ENCODE measurements at places on chromosomes 11 and 22. TPM values are rescaled to one million over a fixed set of nuclear protein-coding genes. Genes with fewer than 3 reads are reported as not detected.

Gene TRPC6
- 10.0 TPM for polyA plus RNA-seq

DNA sequence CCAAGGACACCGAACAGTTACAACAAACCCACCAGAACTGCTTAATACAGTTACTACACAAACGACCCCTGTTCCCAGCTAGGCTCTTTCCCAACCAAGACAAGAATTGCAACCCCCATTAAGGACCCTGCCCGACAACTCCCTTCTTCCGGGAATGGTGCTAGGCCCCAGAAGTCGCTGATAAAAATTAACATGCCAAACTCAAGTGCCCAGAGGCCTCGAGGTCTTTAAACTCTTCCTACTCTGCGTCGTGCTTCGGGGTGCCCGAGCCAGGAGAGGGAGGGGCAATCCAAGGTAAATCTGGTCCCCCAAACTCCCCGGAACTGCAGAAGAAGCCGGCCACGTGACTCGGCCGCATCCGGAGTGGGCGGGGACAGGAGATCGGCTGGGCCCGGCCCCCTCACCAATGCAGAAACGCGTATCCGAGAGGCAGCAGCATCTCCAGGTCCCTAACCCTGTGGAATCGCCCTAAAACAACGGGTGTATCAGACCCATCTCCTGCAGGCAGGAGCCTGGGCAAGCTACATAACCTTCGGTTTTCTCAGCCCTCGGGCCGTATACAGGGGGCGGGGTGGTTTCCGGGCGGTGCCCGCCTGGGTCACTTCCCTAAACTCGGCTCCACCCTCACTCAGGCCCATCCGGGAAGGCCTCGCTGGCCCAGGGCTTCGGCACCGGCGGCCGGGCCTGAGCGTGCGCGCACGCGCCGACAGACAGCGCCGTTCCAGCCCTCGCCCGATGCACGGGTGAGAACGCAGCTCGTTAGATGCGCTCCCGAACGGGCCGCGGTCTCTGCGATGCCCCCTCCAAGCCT, 1.1 kb downstream of the CFL1 start:
- DNase-seq: no peak

GRCh38 chr22:33512908-33513307, 407.4 kb downstream of the LARGE1 start:
- DNase-seq: no peak

DNA sequence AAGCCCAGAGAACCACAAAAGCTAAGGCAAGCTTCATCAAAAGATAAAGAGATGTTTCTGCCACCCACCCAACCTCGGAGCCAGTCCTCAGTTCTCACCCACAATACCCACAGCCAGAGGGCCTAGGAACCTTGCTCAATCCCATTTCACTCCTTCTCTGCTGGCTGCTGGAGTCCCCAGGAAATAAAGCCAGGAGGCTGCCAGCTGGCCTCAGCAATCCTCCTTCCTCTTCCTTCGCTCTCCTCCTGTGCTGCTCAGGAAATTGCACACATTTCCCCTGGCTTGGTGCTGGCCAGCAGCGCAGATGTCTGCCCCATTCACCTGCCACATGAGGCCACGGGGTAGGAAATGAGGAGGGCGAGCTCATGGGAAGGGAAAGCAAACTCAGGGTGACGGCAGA, 91.8 kb upstream of the LDLRAD3 start:
- no peak for DNase-seq

Gene MS4A15
- not detected for polyA plus RNA-seq

DNA sequence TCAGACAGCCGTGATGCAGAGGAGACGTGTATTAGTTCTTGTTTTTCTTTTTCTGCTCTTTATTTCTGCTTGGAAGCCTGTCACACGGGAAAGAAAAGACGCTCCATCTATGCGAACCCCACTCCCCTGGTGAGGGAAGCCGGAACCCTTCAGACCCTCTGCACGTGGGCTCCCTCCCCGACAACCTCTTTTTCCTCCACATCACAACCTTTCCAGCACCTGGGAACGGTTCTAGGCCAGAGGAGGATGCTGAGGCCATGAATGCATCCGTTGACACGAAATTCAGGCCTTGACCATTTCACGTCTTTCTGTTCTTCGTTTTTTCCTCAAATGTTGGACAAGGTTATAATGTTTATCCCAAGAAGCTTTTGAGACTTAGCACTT, 85.3 kb upstream of the WNT7B start:
- DNase-seq: no peak

- DNase-seq: no peak
Observed at GRCh38 chr11:124736736-124737135, 3.0 kb upstream of the NRGN start.

Gene FAM227A
- polyA plus RNA-seq: 4.3 TPM

DNA sequence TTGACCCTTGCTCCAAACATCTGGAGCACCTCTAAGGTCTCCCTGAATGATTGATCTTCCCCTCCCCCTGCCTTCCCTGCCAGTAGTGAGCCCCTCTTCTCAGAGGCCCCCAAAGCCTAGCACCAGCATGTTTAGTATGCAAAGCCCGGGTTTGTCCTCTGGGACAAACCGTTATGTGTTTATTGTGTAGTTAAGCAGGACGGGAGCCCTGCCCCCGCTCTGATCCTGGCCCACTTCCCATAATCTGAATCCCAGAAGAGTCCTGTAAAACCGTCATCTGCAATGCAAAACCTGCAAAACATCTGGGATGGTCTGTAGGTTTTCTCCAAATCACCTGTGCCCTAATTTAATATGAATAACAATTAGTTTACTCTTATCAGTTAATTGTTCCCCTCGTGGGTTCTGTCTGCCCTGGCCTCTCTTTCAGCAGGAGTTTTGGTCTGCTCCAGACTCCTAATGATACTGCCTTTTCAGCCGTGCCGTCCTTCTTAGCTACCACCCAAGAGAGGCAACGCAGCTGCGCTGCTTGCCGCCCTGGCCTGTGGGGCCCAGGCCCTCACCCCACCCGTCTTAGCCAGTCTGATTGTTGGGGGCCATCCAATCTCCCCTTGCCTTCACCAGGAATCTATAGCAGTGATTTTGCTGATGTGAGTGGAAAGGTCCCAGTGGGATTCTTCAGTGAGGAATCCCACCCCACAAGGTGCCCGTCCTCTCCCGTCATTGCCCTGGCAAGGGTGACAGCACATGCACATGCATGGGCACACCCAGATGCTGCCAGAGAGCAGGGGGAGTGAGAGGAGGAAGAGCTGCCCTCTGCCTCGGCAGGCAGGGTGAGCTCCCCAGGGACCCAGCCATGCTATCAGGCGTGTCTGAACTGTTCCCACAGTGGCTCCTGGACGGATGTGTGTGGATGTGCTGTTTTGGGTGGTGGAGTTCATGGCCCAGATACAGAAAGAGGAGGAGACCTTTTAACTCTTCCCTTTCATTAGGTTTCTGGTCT, 3.0 kb upstream of the B3GAT1 start:
- no peak for DNase-seq

DNA sequence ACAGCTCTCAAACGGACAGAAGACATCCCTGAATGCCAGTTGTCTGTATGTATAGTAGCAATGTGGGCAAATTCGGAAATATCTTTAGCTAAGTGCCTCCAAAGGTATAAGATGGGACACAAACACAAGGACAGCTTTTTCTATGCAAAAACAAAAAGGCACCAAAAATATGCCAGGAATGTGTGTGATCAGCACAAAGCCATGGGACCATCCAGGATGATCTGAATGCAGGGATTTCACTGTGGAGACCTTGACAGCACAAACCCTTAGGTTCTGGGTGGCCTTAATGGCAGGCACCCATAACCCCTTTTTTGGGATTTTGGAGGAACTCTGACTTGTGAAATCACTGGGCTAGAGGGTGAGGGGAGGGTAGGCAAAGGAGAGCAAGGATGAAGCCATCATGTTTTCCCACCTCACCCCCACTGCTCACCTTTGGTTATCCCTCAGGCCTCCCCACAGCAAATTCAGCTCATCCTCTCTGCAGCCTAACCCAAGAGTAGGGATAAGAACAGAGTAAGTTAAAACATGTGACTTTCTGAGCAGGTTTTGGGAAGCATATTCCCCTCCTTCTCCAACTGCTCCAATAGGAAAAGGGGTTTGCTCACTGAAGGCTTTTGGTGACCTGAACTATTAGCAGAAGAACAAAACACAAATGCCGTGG, 154.6 kb downstream of the SNX19 start:
- no peak for DNase-seq

Gene OR52E8
- not detected for polyA plus RNA-seq

- no peak for DNase-seq
Observed at GRCh38 chr22:33565580-33565995, 354.7 kb downstream of the LARGE1 start.

GRCh38 chr11:10443721-10444235, 11.3 kb upstream of the AMPD3 start:
- DNase-seq: no peak

Gene NAV2
- polyA plus RNA-seq: 34.6 TPM

- DNase-seq: no peak
Observed at GRCh38 chr11:126499131-126499752, 143.8 kb downstream of the ST3GAL4 start.

Gene OMP
- polyA plus RNA-seq: not detected

Gene SCGB1A1
- not detected for polyA plus RNA-seq

GRCh38 chr22:50705219-50705691, 32.6 kb downstream of the SHANK3 start:
- peak; percentile 79 for DNase-seq

DNA sequence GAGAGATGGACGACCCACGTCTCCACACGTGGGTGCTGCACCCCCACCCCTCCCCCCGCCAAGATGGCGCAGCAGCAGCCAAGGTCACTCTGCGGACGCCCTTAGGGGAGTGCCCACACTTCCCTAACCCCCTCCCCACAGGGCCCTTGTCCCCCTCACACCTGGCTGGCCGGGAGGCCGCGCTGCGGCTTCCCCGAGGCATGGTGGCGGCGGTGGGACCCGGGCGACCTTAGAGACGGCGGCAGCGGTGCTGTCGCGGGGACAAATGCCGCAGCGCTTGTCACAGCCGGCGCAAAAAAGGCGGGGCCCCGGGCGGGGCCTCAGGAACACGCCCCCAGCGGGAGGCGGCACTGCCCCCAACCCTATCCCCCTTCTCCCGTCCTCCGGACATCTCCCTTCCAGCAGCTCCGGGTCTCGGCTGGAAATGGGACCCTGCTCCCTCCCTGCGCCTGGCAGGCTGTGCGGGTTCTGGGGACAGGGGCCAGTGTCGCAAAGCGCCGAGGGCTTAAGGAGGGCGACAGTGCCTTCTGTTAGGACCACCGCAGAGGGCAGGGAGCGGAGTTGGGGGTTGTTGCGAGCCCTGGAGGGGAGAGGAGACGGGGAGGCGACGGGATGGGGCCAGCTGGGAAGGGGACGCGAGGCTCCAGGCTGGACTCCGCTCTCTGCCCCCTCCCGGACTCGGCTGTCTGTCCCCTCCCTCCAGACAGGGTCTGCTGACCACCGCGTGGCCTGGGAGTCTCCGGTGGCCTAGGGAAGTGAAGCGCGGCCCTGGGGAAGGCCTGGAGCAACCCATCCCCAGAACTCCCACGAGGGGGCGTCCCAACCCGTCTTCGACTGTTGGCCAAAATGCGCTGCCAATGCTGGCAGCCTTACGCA, at the start of gene CHCHD10:
TSS of gene CHCHD10 (minus strand) at position 300 of the 876 bp plus-strand sequence. CDS start at position 202, 98 bp downstream.
- peak; percentile 77 for DNase-seq

Gene TMEM86A
- polyA plus RNA-seq: 8.3 TPM

Gene RIMBP3B
- polyA plus RNA-seq: not detected

- DNase-seq: no peak
Observed at GRCh38 chr22:30668386-30668710, 673 bp upstream of the DUSP18 start.

GRCh38 chr11:126647735-126648134, 292.2 kb downstream of the ST3GAL4 start:
- no peak for DNase-seq

Measured in right renal pelvis (tissue), 4 donors.